ENCODE measurements at places on chromosomes 13 and 19.

- DNase-seq: no peak
These were observed 15.7 kb downstream of the ZNF808 start for GRCh38 chr19:52542984-52543664.

GRCh38 chr19:18771328-18772242, 19.5 kb downstream of the COMP start:
- no peak for DNase-seq

DNA sequence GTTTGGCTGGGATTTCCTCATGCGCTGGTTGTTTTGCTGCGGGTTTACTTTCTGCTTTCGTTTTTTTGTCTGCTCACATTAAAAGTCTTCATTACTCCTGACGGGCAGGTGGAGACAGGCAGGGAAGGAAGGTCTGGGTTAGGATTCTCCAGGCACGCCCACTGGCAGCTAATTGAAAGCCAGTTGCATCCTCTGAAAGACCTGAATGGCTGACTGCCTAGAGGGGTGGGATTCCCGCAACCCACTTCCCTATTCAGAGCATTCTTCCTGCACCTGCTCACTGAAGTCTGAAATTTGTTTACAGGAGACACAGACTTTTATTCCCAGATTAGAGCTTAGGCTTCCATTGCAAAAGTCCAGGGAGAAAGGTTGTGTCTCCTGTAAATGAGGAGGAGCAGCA, 172.0 kb downstream of the UQCRFS1 start:
- DNase-seq: no peak

- no peak for DNase-seq
These were observed 679 bp upstream of the CDADC1 start for GRCh38 chr13:49246850-49247642.

- no peak for DNase-seq
These were observed 1357.8 kb upstream of the ATXN8OS start for GRCh38 chr13:68749796-68750195.

- no peak for DNase-seq
These were observed 1.4 kb upstream of the EDDM13 start for GRCh38 chr19:56271151-56271550.

DNA sequence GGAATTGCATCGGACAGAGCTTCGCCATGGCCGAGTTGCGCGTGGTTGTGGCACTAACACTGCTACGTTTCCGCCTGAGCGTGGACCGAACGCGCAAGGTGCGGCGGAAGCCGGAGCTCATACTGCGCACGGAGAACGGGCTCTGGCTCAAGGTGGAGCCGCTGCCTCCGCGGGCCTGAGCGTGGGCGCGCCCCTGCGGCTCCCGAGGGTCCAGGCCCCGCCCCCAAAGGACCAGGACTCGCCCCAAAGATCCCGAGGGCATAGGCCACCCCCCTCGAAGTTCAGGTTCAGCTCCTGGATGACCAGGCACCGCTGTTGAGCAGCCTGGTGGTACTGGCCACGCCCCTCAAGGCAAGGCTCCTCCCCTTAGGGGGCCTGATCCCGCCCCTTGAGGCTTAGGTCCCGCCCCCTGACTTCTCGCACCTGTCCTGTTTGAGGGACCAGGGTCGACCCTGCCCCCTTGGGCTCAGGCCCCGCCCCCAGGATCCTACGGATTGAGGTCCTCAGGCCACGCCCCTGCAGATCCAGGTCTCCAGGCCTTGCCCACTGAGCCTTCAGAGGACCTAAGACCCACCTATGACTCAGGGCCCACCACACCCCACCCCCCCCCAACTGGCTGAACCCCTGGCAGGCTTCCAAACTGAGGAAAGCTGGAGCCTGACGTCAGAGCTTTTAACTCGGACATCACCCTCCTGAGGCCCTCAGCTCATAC, 43.1 kb downstream of the CYP4F22 start:
- no peak for DNase-seq

DNA sequence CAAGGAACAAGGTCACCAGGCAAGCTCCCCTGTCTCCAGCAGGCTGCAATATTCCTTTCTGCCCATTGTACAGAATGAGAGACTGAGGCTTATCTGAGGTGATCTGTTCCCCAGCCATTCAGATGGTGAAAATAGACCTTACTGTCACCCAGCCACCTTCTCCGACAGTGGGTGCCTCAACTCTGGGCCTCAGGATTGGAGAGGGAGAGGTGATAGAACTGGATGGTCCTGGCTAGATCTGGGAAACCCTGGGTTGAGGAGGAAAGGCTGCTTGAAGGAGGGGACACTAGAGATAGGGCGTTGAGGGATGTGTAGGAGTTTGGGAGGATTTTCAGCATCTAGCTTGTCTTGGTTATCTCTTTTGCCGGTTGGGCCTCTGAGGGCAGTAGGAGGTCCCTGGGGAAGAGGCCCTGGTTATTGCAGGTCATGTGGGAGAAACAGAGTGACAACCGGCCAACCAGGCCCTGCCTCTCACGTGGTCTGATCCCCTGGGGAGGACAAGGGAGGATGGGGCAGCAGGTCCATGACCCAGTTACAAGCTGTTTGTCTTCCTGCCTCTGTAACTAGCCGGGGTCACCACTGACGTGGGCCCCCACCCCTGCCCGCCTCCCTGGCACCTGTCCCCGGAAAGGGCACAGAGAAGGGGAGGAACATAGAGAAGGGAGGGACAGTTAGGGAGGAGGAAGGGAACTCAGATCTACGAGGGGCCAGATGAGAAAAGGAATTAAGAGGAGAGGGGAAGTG, 8.2 kb downstream of the NFIC start:
- DNase-seq: no peak

GRCh38 chr19:47447470-47448359, 24.0 kb downstream of the SLC8A2 start:
- peak; percentile 45 for DNase-seq

DNA sequence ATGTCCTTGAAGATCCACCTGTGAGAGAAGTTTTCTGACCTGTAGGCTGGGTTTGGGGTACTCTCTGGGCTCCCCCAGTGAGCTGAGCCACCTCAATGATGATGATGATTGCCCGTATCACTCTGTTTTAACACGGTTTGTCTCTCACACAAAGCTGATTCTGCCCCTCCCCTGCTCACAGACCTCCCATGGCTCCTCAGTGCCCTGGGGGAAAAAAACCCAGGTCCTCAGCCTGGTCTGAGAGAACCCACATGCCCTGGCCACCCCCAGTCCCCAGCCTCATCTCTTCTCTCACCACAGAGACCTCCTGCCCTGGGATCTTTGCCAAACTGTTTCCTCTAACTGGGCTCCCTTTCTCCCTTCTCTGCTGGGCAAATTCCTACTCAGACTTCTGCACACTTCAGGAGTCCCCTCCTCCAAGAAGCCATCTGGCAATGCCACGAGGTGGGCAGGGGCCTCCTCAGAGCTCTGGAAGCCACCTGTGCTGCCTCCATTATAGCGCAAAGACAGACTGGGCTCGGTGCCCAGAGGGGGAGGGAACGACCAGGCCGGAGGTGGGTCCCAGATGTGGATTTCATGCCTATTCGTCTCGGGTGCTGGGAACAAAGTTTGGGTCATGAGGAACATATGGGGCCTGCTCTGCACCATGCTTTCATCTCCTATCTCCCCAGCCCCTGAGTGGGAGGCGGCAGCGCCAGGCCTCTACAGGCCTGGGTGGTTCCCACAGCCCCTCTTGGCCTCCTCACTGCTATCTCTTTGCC, 8.5 kb upstream of the CA11 start:
- DNase-seq: no peak

GRCh38 chr13:110366733-110367132, 59.6 kb downstream of the COL4A2 start:
- DNase-seq: no peak

DNA sequence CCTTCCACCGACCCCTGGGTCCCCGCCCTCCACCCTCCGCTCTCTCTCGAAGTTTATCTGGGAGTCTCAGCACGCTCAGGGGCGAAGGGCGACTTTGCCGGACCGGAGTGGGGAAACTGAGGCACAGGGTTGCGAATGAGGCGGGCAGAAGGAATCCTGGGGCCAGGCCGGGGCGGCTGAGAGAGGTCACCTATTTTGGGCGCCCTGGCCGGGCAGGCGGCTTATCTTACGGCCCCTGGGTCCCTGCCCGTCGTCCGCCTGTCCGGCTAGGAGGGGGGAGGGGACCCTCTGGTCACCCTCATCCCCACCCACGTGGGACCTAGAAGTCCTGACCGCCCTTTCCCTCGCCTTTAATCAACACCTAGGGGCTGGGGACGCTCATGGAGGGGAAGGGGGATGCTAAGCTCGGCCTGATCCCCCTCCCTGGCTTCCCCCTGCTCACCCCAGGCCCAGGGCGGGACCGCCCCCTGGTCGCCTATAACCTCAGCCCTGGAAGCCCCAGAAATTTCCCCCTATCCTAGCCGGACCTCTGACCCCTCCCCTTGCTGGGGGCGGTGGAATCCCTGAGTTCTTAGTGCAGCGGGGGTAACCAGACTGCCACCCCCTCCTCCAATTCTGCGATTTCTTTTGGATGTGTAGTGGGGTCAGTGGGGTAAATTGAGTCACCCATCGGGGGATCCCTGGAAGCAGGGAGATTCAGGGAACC, 556 bp downstream of the TRIP10 start:
- DNase-seq: no peak

Measured in mesothelial cell of epicardium (in vitro differentiated cells).